ENCODE measurements at places on chromosomes 1 and 21.
A peak's percentile ranks its signal among the peaks of the same experiment; 100 is the strongest.

DNA sequence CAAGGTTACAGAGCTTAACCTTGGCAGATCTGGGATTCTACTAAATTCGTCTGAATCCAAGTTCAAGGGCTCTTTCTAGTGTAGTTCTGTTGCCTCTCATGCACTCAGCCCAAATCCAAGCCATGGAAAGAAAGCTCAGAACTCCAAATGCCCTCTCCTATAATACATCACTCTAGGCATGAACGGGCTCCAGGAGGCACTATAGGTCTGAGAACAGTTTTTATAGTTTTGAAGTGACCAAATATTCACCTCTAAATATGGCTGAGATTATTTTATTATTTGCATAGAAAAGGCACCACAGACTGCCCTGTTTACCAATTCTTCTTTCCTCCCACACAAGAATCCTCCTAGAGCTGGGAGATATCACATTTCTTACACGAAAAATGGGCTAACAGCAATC, 327.9 kb upstream of the BEND5 start:
- no peak for DNase-seq

- no peak for DNase-seq
Measured at GRCh38 chr1:1038694-1039093, 18.8 kb downstream of the AGRN start.

GRCh38 chr1:221576268-221576667, 165.6 kb downstream of the DUSP10 start:
- no peak for DNase-seq

DNA sequence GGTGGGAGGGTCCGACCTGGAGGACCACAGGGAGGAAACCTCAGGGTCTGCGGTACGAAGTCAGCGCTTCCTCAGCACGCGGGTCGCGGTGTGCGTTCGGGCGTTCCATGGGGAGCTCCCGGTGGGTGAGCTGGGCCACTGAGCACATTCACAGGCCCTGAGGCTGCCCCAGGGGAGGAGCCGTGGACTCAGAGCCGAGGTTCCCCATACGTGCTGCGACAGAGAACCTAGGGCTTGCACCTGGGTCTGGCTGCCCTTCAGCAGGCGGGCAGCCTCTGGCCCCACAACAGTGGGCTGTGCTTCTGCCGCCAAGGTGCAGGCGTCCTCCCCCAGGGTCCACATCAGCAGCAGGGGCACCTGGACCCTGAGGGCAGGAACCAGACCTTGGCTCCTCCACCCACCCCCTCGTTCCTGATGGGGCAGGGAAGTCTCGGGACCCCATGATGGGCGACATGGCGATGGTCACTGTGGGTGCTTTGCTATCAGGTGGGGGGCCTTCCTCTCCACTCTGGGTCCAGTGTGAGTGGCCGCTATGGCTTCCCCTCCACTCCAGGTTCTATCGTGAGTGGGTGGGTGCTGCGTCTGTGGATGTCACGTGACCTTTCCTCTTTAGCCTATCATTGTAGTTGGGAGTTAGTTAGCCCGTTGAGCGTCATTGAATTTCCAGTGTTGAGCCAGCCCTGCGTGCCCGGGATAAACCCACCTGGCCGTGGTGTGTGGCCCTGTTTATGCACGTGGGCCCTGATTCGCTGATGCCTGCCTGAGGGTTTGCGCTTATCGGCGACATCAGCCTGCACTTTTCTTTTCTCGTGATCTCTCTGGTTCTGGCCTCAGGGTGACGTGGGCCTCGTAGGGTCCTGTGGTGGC, 27.9 kb downstream of the FTCD start:
- DNase-seq: no peak

DNA sequence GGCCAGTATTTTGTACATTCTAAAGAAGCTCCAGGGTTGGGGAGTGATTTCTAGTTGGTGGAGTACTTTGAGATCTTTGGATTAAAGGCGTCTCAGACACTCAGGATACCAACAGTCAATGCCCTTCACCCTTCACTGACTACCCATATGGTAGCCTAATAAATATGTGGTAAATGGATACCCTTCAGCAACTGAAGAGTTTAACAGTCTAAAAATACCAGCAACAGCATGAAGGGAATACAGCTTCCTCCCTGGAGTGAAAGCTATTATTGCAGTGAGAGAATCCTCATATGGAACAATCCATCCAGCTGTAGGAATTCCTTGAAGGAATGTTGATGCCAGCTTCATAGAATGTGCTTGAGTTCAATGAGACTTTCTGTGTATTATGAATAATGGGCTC, 26.8 kb downstream of the DNAJC11 start:
- DNase-seq: no peak

- no peak for DNase-seq
Measured at GRCh38 chr1:62076286-62076685, 118.4 kb upstream of the L1TD1 start.

DNA sequence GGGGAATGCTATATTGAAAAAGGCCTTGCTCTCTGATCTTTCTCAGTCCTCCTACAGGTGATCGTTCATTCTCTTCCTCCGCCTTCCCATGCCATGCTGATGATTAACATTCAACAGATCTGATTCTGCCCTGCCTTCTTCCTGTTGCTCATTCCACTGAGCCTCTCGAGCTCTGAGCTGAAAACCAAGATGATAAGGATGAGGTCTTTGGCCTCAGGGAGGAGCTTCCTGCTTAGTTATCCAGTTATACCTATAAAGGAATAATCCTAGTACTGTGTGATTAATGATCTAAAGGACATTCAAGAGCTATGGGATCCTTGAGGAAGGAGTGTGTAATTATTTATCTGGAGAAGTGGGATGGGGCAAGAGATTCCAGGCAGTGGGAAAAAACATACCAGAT, 25.2 kb upstream of the MAP3K7CL start:
- no peak for DNase-seq

GRCh38 chr1:5396593-5396992, 595.6 kb downstream of the NPHP4 start:
- no peak for DNase-seq

DNA sequence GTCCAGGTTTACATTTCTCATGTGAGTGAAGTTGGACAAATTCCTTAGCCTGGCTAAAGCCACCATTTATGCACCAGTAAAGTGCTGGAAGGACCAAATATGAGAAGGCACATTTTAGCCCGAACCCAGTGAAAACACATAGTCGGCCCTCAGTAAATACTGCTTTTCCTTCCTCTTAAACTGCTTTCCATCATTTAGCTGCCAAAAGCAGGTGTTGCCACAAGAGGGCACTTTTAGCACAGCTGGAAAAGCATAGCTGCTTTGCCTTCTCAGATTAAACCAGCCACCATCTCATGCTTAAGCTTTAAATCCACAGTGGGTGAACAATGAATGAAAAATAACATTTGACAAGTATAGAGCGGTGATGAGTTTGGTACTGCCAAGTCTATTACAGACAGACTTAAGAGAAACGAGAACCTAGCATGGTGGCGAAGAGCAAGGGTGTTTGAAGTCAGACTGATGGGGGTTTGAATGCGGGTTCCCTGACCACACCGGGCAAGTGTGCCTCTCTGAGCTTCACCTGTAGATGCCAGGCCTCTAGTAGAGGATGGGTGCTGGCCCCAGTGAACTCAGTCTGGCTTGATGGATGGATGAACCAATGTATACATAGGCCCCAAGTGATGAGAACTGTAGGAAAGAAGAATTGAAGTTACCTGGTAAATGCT, 57.8 kb downstream of the SLC35D1 start:
- peak; percentile 25 for DNase-seq

- no peak for DNase-seq
Measured at GRCh38 chr1:245074232-245074747, 80.5 kb upstream of the KIF26B start.

DNA sequence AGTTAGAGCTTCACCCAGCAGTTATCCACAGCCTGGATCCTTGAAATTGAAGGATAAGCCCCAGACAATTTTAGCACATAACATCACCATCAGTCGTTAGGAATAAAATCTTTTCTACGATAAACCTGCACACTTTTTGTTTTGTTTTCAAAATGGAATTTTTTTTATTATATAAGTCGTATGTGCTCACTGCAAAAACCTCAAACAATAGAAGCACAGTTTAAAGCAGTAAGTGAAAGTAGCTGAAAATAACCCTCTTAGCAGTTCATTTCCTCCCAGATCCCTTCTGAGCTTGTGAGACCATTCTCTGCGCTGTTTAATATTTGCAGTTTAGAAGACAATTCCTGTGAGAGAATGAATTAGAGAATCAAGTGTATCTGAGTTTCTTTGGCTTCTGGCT, 38.3 kb downstream of the ELK4 start:
- no peak for DNase-seq

GRCh38 chr1:73626326-73626725, 571.6 kb downstream of the LRRIQ3 start:
- no peak for DNase-seq

DNA sequence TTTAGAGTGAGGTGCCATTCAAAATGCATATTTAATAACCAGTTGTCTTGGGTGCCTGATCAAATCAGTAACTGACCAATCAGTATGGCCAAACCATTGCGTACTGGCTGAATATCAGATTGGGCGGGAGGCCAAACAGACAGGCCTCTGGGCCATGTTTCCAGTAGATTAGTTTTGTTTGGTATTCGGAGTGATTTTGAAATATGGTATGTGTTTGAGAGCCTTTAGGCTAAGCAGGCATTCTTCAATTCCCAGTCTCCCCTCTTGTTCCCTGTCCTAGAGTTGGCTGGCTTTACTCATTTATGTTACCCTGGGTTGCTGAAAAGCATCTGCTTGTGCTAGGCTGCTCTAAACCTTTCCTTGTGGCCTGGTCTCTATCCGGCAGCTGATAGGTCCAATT, 80.1 kb downstream of the BACH1 start:
- no peak for DNase-seq

- DNase-seq: no peak
Measured at GRCh38 chr1:66208632-66209031, 325.3 kb upstream of the SGIP1 start.

DNA sequence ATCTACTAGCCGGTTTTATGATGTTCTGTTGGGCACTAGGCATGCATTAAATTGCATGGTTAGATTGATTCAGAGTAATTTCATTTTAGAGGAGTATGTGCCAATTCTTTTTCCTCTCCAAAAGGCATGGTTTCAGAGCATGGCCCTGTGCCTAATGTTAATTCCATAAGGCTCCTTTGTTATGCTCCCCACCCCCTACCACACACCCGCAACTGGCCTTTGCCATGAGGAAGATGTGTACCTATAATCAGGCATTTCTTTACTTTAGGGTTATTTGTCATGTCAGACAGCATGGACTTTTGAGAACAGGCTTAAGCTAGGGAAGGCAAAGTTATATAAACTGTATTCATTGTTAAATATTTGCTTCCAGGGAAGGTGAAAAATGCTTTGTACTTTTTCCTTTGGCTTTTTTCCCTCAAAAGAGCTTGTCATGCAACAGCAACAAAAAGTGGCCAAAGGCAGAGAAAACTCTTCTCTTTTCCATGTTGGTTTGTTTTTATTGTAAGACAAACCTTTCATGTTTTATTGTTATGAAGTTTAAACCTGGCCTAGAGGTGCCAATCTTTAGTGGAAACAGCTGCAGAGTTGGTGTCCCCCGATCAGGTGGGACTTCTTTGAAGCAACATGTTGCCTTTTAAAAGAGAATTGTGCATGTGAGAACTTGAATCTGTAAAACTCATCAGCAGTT, 24.3 kb upstream of the NBL1 start:
- DNase-seq: no peak

DNA sequence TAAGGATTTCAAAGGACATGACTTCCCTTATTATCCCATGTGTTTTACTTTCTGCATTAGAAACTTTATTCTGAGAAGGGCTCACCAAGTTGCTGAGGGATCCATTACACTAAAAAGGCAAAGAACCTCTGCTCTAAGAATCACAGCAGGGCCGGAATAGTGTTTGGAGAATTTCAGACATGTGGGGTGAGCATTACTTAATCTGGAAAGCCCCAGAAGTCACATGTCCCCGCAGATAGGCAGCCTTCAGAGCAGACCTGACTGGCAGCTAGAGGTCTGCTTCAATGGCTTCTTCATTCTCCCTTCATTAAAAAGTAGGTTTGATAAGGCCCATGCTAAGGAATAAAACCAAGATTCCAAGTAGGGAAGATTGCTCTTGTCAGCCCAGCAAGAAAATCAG, 52.6 kb upstream of the RBM15 start:
- no peak for DNase-seq

GRCh38 chr1:61432616-61433388, 292.1 kb downstream of the TM2D1 start:
- DNase-seq: no peak

- no peak for DNase-seq
Measured at GRCh38 chr1:24619376-24619775, 23.7 kb upstream of the SRRM1 start.

DNA sequence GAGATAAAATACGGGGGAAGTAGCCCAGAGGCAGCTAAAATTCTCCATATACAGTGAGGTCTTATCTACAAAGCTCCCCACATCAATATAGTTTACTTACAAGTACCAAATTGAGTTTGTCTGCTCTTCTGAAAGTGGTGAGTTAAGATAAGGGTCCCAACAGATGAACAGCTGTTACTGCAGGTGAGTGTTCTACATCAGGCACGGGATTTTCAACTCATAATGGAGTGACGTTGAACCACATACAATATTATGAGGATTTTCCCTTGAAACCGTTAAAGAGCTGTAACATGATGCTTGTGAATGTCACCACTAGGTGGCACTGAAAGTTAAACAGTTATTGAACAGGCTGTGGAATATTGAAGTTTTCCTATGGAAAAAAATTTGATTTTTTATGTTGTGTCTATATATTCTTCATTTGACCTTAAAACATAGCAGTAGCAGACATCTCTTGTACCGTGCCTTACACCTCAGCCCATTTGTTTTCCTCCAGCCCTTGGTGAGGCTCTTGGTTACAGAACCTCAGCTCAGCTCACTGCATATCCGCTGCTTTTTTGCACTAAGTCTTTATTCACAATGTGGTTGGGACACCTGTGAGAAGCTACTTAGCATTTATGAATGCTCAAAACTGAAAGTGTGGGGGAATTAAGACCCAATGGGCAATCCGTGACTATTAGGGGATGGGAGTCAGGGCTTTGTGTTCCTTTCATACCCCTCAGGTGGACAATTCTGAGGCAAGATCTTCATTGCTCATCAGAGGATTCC, 23.2 kb downstream of the CD1D start:
- no peak for DNase-seq

DNA sequence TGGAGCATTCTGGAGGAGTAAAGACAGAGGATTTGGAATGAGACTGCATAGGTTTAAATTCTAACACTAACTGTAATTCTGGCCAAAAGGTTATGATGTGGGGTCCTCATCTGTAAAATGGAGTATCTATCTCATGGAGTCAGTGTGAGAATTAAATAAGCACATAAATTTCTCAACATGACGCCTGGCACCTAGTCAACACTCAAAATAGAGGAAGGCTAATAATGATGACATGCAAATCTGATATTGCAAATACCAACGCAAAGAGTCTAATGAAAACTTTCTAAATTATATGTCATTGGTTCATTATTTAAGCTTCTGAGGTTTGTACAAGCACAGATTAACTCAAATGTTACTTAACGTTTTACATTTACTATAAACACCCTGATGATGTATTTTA, 29.6 kb downstream of the APP start:
- DNase-seq: no peak

GRCh38 chr1:189563784-189564183, 913.9 kb downstream of the BRINP3 start:
- DNase-seq: no peak

- DNase-seq: no peak
Measured at GRCh38 chr1:187032982-187033692, 204.4 kb downstream of the PLA2G4A start.

GRCh38 chr1:203860396-203861025, 888 bp upstream of the SNRPE start:
- no peak for DNase-seq

All from effector CD8-positive, alpha-beta T cell (primary cell).